ENCODE measurements at places on chromosomes 6 and 20.
A peak's percentile ranks its signal among the peaks of the same experiment; 100 is the strongest.

DNA sequence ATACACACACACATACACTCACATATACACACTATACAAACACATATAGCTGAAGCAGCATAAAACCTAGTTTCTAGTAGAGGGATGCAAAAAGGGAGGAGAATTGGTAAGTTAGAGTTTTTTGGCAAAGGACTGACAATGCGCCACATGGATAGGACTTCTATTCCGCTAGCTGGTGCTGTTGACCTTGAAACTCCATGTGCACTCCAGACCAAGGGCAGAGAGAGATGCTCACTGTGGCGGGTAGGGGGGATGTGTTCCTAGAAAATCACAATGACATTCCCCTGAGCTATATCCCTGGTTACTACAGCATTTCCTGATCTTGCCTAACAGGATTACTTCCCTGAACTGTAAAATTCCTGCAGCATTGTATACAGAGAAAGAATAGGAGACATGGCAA, 19.2 kb downstream of the MICA start:
- no peak for DNase-seq

GRCh38 chr6:119125576-119125975, 47.1 kb upstream of the FAM184A start:
- DNase-seq: no peak

GRCh38 chr6:36924131-36924530, 30.4 kb upstream of the PI16 start:
- DNase-seq: no peak

DNA sequence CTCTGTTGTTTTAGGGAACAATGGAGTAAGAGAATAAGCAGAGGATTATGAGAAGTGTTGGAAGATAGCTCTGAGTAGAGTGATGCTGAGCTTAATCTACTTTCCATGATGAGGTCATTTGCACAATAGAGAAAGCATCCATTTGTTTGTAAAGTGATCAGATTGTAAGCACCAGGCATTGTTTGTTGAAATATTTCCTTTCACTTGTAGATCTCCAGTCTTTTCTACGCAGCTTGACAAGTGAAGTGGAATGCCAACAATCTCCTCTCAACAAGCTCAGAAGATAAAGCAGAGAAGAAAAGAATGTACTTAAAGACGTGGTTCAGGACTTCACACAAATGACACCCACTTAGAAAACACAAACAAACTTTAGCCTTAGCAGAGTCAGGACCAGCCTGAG, 80.1 kb upstream of the MARCKS start:
- DNase-seq: no peak

DNA sequence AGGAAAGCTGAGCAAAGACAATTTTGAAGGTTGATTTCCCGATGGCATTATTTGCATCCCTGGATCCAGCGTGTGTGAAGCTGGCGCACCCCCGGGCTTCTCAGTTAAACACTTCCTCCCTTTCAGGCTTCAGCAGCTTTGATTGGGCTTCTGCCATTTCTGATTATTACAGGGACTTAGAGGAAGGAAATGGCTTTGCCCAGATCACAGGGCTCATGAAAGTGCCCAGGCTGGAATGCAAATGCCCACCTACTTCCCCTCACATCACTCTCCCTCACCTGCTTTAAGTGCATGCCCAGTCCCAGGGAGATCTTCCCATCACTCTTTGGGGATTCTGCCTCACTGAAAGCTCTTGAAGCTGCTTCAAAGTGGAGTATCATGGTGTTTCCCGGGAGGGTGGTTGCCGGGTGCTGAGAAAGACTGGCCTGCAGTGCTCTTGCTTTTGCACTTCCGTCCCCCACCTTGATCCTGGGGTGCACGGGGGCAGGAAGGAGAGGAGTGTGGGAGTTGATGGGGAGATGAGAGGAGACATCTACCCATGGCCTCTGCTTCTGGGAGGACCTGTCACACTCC, 28.3 kb downstream of the PHACTR3 start:
- DNase-seq: no peak

DNA sequence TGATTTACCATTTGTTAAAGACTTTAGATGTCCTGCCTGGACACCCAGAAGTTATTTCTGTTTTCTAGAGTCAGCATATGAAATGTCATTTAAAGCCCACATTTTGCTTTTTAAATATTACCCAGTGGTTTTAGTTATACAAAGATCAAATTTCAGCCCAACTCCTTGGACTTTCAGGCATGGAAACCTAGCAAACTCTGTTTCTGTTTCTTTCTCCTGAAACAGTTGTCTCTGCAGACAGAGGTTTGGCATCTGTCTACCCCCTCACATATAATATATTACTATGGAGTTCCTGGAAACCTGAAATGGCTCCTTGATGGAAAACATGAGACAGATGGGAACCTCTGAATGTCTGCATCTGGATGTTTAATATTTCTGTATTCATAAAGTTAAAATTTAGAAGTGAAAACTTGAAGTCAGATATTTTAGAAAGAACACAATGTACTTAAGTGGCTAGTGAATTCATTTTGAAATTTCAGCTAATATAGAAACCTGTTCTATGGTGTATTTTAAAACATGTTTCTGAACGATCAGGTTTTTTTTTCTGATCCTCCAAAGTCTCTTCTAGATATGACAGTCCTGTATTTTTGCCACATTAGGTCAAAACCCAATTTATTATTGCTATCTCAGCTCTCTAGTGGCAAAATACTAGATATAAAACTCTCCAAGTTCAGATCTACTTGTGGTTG, 743.3 kb downstream of the CD109 start:
- DNase-seq: no peak

- DNase-seq: no peak
Observed at GRCh38 chr6:166988674-166989201, 10.5 kb upstream of the CEP43 start.

GRCh38 chr6:46014511-46015118, 1.0 kb downstream of the CLIC5 start:
- DNase-seq: peak; percentile 39

DNA sequence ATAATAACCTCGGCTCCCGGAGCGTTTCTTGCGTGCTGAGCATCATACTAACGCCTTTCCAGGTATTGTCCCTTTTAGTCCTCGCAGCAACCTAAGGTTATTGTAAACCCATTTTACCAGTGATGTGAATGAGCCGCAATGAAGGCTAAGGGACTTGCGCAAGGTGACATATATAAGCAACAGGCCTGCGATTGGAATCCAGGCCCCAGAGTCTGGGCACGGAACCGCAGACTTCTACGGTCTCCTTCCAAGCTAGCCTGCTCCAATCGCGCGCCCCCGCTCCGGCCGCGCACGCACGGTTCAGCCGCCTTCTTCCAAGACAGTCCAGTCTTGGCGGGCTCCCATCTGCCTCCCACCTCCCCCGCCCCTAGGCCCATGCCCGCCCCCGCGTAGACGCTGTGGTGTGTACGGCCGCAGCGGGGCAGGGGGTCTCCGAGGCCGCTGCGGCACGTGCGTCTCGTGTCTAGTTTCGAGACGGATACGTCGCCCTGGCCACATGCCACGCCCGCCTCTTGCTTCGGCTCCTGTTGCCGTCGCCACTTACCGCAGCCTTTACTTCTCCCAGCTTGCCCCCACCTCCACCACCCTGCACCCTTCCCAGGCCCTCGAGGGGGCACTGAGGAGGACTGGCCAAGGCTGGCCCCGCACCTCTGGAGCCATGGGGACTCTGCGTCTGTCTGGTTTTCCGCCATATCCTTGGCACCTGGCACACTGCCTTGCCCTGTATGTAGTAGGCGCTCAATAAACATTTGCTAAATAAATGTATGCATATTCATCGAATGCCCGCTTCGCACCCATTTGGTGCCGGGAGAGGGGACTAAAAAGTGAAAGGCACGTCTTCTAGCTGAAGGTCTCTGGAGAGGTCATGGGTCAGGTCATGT, 855 bp upstream of the GFOD1 start:
- no peak for DNase-seq

- no peak for DNase-seq
Observed at GRCh38 chr6:97969065-97969464, 686.0 kb upstream of the MMS22L start.

GRCh38 chr6:152170702-152171667, 363.5 kb downstream of the ESR1 start:
- DNase-seq: peak; percentile 64

GRCh38 chr20:12798286-12798685, 210.5 kb upstream of the SPTLC3 start:
- no peak for DNase-seq

DNA sequence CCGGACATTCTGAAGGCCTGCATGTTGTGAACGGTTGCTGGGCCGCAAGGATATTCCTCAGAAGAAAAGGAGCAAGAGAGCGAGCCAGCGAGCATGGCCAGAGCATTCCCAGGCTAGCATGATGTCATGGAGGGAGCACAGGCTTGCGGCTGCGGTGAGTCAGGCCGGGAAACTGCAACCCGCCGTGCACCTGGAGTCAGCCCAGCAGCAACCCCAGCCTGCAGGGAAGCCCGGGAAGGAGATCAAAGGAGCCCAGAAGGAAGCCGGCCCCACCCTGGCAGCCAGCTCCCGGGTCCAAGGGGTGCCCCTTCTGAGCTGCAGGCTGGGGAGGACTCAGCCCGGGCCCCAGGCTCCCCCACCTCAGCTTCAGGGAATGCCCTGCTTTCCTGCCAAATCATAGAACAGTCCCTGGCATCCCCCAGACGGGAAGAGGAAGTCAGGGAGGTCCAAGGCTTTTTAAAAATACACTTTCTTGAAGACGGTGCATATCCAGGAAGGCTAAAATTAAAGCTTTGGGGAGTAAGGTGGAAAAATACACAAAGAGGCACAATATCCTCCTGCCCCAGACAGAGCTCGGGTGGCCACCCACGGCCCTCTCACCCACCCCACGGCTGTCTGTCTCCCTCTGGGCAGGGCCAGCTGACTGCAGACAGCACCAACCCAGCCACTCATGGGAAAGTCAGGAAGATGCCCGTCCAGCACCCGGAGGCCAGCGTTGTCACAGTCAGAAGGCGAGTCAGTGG, 53.7 kb downstream of the BMP7 start:
- no peak for DNase-seq

DNA sequence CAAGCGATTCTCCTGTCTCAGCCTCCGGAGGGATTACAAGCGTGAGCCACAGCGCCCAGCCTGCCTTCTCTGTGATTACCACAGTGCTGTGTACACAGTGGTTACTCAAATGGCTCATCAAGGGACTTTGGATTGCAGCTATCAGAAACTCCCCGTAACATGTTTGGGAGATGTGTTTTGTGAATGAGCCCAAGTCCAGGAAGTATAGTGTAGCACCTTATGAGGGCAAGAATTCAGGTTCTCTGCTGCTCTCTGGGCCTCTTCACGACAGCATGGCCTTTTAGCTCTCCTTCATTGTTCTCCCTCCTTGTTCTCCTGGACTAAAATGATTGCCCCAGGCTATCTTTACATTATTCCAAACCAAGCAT, 34.1 kb upstream of the RPL7L1 start:
- DNase-seq: no peak

DNA sequence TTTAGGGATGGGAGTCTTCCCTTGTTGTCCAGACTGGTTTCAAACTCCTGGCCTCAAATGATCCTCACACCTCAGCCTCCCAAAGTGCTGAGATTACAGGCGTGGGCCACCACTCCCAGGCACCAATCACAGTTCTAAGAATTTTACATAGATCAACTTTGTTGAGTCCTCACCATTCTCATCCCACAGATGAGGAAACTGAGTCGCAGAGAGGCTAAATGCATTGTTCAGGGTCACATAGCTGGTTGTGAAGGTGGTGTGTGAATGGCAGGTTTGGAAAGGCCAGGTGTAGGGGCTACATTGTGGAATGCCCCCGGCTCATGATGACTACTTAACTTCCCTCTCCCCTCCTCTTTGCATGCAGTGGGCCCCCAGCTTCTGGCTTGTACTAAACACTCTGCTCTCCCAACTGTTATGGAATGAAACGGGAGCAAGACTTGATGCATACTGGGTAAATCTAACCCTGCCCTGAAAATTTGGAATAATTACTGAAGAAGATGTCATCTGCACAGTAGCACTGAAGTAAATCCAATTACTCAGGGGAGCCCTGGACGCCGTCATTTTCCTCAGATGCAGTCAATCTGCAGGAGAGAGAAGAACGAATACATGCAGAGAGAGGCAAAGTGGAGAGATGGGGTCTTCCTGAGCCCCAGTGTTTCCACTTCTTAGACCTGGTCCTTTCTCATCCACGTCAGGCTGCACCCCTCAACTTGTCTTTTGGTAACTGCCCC, 102.3 kb upstream of the ZNF217 start:
- DNase-seq: no peak

- peak; percentile 14 for DNase-seq
Observed at GRCh38 chr6:3419624-3420272, 37.1 kb downstream of the SLC22A23 start.

- DNase-seq: no peak
Observed at GRCh38 chr6:5085648-5086293, 630 bp downstream of the PPP1R3G start.

DNA sequence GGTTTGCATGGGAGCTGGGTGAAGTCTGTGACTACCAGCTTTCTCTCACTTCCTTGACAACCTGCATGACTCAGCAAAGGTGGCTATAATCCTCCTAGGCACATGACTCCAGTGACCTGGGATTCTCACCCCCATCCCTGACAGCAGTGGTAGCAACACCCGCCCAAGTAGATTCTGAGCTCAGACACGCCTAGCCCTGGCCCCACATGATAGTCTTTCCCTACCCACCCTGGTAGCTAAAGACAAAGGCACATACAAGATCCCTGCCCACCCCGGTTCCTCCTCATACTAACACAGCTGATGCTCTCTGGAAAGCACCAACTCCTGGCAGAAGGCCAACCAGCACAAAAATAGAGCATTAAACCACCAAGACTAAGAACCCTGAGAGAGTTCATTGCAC, 25.9 kb upstream of the CRISP1 start:
- peak; percentile 16 for DNase-seq

DNA sequence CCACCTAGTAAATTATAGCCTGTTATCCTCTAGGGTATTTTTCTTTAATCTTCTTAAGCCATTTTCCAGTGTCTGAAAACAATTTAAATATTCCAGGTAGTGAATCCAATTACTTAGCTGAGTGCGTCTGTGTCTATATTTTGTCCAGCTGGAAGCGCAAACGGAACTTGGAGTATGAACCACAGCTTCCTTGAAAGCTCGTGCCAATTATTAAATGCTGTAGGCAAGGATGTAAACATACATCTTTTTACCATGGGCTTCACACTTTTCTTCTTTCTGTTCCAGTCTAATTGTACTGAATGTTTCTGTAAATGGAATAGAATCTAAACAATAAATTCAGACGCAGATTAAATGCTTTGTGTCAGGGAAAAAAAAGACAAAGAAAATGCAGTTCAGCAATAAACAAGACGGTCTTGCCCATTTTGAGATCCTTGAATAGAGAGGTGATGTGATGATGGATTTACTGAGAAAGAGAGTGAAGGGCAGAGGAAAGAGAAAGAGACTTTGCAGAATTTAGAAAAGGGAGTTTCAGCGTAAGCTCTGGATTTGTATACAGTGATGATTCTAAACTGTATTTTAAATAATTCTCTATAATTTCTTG, 1.9 kb downstream of the PLCB1 start:
- DNase-seq: no peak

DNA sequence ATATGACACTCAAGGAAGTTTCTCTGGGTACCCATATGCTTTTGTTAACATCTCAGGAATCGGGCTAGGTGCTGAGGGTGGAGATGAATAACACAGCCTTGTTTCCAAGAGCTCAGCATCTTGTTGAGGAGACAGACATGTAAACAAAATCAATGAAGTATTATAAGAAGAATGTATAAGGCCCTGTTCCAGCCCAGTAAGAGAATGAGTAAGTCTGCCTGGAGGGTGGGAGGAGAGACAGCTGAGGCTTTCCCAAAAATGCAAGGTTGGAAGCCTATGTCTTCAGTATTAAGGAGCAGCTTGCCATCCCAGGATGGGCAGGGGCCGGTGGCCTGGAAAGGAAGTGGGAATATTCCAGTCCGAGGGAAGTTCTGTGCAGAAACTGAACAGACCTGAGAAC, 615.3 kb upstream of the BTBD3 start:
- no peak for DNase-seq

GRCh38 chr20:48723308-48724264, 104.2 kb downstream of the PREX1 start:
- no peak for DNase-seq

GRCh38 chr20:22575087-22575721, 9.2 kb downstream of the FOXA2 start:
- no peak for DNase-seq

Data from OCI-M1 (cell line).